NCI-H187 (cell line): ENCODE measurements at places on chromosomes 12 and 14.

DNA sequence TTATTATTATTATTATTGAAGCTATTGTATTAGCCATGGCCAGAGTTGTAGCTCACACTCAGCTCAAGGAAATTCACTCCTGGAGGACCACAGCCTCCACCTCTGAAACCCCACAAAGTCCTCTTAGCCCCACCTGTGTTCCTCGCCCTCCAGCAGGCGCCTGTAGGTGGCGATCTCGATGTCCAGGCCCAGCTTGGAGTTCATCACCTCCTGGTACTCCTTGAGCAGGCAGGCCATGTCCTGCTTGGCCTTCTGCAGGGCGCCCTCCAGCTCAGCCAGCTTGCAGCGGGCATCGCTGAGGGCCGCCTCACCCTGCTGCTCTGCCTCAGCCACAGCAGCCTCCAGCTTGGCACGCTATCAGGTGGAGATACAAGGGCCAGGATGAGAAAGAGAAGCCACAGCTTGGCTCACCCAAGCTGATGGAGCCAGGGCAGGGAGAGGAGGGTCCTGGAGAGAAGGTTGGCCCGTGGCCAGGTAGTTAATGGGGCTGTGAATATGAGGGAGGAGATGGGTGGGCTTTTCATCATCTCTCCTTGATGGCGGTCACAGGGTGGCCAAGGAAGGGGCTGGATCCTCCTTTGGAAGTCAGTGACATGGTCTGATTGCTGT lies 5.1 kb downstream of the KRT85 start:
- no peak for DNase-seq

DNA sequence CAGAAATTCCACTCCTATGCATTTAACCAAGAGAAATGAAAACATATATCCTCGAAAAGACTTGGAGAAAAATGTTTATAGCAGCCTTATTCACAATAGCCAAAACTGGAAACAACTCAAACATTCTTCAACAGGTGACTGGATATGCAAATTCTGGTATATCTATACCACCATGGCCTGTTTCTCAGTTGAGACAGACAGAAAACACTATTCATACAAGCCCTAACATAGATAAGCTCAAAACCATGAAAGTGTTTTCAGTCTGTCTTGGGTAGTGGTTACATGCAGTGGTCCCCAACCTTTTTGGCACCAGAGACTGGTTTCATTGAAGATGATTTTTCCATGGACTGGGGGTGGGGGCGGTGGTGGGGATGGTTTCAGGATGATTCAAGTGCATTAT lies 83.8 kb downstream of the SRGAP1 start:
- no peak for DNase-seq

DNA sequence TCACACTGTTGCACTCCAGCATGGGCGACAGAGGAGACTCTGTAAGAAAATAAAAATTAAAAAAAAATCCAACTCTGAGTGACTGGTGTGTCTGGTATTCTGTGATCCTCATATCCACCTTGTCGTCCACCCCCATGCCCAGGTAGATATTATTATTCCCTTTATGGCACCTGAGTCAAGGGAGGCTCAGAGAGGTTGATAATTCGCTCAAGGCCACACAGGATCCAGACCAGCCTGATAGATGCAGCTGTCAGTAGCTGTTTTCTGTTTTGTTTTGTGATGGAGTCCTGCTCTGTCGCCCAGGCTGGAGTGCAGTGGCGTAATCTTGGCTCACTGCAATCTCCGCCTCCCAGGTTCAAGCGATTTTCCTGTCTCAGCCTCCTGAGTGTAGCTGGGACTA lies 14.8 kb upstream of the FAM222A start:
- DNase-seq = no peak

DNA sequence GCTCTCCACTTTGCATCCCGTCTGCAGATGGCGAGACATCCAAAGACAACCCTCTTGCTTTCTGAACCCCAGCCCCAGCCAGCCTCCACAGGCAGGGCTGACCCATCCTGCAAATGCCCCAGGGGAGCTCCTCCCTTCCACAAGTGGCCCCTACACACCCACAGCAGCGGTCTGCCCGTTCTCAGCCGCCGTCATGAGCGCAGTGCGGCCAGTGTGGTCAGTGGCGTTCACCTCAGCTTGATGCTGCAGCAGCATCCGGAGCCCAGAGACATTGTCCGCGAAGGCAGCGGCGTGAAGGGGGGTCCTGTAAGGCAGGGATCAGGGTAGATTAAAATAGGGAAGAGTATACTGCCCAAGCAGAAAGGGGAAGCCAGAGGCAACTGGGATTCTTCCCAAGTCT lies 13.7 kb downstream of the ANKRD52 start:
- DNase-seq = no peak

DNA sequence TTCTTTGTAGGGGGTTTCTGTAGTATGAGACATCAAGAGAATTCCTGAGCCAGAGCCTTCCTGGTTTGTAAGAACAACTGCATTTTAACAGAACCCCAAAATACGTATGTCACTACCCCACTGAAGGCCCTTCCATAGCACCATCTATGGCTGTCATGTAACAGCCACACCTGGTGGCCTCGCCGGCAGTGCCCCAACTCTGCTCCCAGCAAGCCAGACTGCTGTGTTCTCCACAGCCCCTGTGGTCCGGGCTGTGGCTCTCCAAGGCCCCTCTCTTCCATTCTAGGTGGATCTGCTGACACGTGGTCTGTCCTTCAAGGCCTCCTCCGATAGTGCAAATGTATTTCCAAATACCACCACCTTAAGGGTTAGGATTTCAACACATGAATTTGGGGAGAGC lies 9.9 kb upstream of the PPP1R13B start:
- DNase-seq = no peak

- DNase-seq = no peak
Measured at GRCh38 chr12:4506870-4507269, 31.8 kb upstream of the RAD51AP1 start.

- no peak for DNase-seq
Measured at GRCh38 chr12:9449181-9449580, 158.5 kb downstream of the KLRB1 start.

DNA sequence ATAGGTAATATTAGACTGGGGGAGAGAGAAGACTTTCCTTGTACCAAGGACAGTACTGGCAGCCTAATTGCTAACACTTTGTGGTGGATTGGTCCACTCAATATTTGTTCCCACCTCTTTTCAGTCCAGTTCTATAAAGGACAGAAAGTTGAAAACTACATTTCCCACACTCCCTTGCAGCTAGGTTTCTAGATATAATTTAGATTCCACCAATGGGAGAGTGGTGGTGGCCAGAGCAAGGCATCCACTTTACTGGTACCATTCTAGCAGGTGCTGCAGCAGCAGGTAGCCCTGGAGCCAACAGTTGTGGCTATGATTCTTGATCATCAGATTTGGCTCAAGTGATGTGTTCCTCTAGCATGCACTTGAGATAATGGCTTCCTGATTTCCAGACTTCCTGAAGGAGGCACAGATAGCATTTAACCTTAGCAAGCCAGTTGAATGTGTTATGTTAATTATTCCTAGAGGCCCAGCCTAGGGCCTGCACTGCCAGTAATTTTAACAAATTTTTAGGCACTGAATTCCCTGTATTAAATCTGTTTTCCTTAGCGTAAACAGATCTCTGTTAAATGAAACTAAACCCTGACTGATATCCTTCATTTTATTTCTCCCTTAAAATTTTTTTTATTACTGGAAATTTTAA lies 24.4 kb downstream of the SLC38A1 start:
- no peak for DNase-seq

DNA sequence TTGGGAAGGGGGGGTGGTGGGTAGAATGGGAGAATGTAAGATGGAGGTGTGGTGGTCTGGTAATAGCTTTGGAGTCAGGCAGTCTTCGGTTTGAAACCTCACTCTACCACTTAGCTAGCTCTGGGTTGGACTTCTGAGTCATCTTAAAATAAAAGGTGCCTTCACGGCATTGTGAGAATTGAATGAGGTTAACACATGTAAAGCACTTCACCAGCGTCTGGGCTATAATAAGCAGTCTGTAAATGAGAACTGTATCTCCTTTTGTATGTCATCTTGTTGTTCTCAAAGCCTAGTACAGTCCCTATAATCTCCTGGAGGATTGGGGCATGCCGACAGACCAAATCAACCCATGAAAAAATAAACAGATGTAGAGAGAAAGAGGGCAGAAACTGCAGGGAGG lies 11.2 kb downstream of the C2CD5 start:
- peak; percentile 68 for DNase-seq

DNA sequence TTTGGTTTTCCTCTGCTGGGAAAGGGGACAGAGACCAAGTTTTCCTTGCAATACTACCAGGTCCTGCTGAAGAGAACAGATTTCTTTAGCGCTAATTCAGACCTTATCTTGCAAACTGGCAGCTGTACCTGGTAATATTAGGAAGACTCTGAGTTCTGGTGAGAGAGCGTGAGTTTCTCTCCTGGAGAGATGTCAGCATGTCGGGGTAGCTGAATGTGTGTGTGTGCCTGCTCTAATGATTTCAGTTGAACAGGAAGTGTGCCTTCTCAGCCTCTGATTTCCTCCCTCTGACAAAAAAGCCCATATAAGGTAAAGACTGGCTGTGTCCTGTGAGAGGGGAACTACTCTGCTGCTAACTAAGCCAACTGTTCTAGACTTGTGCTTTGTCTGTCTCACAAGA lies 10.3 kb upstream of the ERP27 start:
- no peak for DNase-seq

DNA sequence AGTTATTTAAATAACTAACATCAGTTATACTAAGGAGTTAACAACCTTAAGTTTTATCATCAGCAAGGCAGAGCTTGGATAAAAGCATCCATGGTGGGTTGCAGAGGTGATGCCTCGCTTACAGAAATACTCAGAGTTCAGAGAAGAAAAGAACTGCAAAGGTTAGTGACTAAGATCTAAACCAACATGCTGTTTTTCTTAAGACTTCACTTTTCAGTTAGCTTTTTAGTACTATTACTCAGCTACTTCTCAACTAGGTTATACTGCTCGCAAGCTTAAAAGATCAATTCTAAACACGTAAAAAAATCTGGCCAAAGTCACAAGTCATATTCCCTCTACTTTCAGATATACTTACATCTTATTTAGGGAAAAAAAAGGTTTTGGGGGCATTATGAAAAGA lies 2.8 kb downstream of the PPP1CC start:
- no peak for DNase-seq

DNA sequence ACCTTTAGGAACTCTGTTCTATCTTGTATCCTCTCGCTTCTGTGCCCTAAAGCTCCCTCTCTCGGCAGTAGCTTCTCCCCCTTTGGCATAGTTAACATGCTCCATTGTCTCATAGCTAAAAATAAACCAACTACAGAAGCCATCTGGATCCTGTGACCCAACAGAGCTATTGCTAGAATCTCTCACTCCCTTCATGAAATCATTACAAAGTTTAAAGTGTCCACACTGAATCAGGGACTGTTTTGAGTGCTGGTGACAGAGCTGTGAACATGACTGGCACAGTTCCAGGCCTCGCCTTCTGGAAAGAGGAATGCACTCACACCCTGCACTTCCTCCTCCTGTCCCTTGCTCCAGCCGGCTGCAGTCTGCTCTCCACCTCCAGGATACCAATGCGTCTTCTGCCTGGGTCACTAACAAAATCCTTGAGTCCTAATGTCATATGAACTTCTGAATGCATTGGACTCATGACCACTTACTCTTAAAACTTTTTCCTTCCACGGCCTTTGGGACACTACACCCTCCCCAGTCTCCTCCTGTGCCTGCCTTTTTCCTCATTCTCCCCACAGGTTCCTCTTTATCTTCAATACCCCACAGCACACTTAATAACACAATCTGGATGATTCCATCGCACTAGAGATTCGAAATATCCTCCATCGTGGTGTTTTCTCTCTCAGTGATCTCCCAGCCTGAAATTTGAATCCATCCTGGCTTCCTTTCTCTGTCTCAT lies 13.2 kb downstream of the PLBD1 start:
- peak; percentile 9 for DNase-seq

- DNase-seq = no peak
Measured at GRCh38 chr12:120209851-120210250, 8.9 kb upstream of the RPLP0 start.

- no peak for DNase-seq
Measured at GRCh38 chr14:101029668-101030290, 126.3 kb upstream of the RTL1 start.

- DNase-seq = no peak
Measured at GRCh38 chr12:116266168-116266601, 11.3 kb downstream of the MED13L start.

- DNase-seq = no peak
Measured at GRCh38 chr12:102316723-102317122, 119.1 kb upstream of the PMCH start.

- DNase-seq = no peak
Measured at GRCh38 chr12:31585895-31586294, 5.0 kb downstream of the DENND5B start.

DNA sequence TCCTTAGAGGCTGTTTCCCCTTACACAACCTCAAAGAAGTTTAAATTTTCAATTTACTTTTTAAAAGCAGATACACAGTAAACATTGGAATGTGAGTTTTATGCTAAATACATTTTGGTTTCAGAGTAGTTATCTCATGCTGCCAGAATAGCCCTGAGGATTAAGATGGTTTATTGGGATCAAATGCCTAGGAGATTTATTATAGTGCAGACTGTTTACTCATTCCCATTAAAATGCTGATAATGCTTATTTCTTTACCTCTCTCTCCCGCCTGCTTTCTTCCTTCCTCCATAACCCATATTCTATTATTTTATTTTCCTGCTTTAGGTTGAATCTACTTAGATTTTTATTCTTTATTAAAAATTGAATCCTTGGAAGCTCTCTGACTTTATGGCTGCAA lies 340.2 kb downstream of the DIO2 start:
- no peak for DNase-seq

DNA sequence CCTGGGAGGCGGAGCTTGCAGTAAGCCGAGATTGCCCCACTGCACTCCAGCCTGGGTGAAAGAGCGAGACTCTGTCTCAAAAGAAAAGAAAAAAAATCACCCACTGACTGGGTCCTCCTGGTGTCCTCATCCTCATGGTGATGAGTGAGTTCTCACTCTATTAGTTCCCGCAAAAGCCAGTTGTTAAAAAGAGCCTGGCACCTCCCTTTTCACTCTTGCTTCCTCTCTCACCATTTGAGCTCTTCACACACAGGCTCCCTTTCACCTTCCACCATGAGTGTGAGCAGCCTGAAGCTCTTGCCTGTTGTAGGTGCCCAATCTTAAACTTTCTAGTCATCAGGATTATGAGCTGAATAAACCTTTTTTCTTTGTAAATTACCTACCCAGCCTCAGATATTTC lies 176.4 kb downstream of the SLC38A4 start:
- DNase-seq = no peak

- DNase-seq = no peak
Measured at GRCh38 chr12:75560167-75560566, 48.8 kb upstream of the KRR1 start.

- no peak for DNase-seq
Measured at GRCh38 chr14:94227029-94227428, 52.9 kb downstream of the PPP4R4 start.

GRCh38 chr14:61992139-61992538 lies 229.9 kb downstream of the SNAPC1 start:
- DNase-seq = no peak

GRCh38 chr12:42593874-42594273 lies 4.3 kb upstream of the PRICKLE1 start:
- DNase-seq = no peak

DNA sequence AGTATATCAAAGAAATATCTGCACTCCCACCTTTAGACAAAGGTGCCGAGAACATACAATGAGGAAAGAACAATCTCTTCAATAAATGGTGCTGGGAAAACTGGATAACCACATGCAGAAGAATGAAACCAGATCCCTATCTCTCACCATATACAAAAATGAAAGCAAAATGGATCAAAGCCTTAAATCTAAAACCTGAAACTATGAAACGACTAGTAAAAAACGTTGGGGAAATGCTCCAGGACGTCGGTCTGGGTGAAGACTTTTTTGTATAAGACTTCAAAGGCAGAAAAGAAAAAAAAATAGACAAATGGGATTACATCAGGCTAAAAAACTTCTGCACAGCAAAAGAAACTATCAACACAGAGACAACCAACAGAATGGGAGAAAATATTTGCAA lies 83.8 kb downstream of the PPM1A start:
- DNase-seq = no peak
